Myocyte (in vitro differentiated cells): ENCODE measurements at places on chromosomes 16 and 17. TPM values are rescaled to one million over a fixed set of nuclear protein-coding genes. Genes with fewer than 3 reads are reported as not detected.

GRCh38 chr17:39225959-39226683 is 376 bp upstream of the STAC2 start:
- DNase-seq = peak; percentile 62

The KRT33A gene
- total RNA-seq = not detected in 2 replicates

The PIMREG gene
- 1.0 and 5.3 TPM in 2 replicates for total RNA-seq

The TMEM219 gene
- 89.8 and 92.2 TPM in 2 replicates for total RNA-seq

The BAHCC1 gene
- 5.5 and 5.7 TPM in 2 replicates for total RNA-seq
